Stimulated activated CD8-positive, alpha-beta memory T cell treated with anti-CD3 and anti-CD28 coated beads, Interleukin-12 subunit alpha, Interleukin-12 subunit beta, amount 100 ng/mL, for 1 hour (primary cell): ENCODE measurements at places on chromosomes 2 and 18.

DNA sequence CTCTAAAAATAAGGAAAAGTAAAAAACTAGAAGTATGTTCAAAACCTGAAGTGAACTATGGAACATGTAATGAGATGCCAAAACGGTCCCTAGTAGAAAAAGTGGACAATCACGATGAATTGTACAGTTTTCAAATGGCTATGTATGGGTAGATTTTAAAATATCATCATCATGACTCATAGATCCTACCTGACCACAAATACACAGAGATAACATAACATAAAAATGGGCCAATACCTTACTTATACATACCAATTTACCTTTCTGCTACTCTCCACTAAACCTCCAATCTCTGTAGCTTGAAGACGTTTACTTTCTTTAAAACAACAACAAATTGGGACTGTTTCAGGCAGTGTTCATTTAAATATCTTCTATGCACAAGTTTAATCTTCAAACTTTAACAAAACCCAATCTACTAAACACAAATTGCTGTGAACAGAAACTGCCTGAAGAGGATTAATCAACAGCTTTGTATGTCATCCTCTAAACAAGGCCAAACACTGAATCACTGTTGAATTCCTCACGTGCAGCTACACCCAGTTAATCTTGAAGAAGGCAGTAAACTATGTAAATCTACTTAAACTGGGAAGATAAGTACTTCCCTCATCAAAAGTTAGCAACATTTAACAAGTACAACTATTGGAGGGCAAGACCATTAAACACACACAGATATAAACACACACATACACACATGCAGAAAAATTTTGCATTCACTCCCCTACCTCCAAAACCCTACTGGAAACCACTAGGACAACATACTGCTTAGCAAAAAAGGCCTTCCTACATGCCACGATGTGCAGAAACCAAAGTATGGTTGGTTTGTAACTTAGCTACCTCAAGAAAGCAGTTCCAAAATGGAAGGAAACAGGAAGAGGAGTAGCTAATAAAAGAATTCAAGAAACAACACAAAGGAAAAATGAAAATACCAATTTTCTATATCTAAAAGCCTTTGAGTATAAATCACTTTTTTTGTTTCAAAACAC, 90.3 kb downstream of the RBMS1 start:
- no peak for DNase-seq

- DNase-seq = no peak
Observed at GRCh38 chr2:26709323-26710110, 17.0 kb downstream of the KCNK3 start.

- no peak for DNase-seq
Observed at GRCh38 chr2:19360266-19360965, 2.0 kb upstream of the OSR1 start.

DNA sequence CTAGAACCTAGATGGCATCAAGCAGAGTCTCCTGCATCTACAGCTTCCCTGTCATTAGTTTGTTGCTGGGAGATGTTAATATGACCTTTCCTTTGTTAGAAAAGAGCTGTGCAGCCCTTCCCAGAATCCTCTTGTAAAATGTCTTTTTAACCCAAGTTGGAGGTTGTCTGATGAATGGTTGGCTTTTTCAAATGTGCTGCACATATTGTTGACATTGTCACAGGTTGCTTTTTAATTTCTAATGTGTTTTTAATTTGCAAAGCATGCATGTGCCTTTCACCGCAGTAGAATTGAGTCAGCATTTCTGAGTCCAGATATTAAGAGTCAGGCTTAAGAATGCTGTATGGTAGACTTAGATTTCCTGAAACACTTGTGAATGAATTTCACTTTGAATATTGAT, 120.8 kb downstream of the GREB1L start:
- no peak for DNase-seq

DNA sequence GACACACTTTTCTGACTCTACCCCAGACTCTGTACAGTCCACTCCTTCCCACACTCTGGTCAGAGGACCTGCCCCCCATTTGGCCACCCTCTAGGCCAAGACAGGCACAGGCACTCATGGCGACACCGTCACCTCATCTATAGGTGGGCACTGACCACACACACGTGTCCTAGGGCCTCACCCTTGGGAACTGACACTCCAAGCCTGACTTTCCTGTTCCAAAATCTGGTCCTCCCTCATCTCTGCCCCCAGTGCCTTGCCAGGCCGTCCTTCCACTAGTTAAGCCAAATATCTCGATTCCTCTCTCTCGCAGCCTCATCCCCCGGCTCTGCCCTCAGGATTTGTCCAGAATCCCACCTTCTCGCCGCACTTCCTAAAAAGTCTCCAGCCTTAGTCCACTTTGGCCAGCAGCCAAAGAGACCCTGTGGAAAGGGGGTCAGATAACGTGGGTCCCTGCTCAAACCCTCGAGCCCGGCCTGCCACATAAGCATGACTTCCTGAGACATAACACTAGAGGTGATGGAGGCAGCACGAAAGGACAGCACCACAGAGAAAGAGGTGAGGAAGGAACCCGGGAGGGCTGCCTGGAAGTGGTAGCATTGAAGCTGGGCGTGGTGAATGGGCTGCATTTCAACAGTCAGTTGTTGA, 105.8 kb upstream of the OTOS start:
- no peak for DNase-seq

DNA sequence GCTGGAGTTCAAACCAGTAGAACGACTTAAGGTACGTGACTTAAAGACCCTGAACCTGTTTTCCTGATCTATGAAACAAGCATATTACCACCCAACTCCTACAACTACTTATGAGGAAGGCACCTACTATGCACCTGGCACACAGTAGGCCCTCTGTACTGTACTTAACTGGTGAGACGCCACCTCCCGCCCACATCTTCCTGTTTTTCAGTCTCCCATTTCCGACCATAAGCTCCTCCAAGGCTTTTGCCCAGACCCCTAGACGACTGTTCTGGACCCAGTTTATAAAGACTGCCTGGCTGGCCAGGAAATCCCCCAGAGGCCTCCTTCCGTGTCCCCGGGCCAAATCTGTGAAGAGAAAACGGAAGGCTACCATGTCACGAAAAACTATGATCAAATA, 1.5 kb downstream of the GALNT14 start:
- DNase-seq = no peak

GRCh38 chr2:160494201-160494644, 616 bp upstream of the RBMS1 start:
- no peak for DNase-seq

GRCh38 chr2:14773696-14774095, 141.2 kb downstream of the LRATD1 start:
- no peak for DNase-seq

GRCh38 chr2:171173087-171173486, 12.4 kb upstream of the TLK1 start:
- no peak for DNase-seq

DNA sequence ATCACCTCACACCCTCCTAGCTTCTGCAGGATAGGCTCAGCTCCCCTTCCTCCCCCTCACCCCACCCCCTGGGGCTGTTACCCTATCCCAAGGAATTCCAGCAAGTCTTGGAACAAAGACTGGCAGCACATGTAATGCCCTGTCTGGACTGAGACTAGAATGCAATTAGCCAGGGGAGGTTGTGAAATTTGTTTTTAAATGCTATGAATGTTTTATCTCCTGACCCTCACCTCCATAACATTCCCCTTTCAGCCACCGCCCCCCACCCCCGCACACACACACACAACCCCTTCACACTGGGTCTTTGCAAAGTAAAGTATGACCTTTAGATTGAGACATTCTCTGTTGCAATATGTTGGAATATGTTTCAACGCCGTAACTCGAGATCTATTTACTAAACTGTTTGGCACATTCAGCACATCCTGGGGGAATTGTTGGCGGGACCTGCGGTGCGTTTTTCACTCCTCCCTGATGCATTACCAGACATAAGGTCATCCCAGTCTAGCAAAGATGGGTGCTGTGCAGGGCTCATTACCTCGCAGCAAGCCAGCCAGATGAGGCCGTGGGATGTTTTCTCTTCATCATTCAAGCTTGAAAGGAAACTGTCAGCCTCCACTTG, 290.7 kb upstream of the SLC14A2 start:
- no peak for DNase-seq

- DNase-seq = no peak
Observed at GRCh38 chr2:156156580-156156979, 175.9 kb downstream of the NR4A2 start.

GRCh38 chr18:10262566-10262965, 191.9 kb upstream of the APCDD1 start:
- DNase-seq = no peak

- peak; percentile 6 for DNase-seq
Observed at GRCh38 chr18:56702946-56703345, 51.8 kb downstream of the WDR7 start.

DNA sequence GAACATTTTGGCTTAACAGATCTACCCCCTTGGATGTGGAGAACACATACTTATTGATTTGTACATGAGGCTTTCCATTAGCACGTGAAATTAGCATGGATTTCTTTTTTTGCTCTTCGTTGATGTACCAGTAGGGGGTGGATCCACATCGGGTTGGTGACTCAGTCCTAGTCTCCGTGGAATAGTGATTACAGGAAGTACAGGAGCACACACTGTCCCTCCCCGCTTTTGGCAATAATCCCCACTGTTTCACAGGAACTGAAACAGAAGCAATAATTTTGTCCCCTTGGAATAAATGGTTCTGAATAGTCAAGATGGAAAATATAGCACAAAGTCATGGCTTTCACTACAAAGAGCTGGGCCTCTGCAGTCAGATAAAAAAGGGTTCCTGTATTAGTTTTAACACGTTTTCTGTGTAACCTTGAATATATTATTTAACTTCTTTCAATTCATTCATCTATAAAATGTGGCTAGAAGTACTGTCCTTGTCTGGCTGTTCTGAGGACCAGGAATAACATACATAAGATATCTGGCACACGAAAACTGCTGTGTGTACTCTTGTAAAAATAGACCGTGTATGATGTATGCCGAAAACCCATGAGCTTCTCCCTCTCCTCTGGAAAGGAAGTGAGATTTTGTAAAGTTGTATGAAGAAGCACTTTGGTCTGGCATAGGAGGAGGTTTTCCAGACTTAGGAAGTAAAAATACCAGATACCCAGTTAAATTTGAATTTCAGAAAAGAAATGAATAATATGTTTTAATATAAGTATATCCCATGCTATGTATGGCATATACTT, 229.2 kb downstream of the GALR1 start:
- DNase-seq = no peak

DNA sequence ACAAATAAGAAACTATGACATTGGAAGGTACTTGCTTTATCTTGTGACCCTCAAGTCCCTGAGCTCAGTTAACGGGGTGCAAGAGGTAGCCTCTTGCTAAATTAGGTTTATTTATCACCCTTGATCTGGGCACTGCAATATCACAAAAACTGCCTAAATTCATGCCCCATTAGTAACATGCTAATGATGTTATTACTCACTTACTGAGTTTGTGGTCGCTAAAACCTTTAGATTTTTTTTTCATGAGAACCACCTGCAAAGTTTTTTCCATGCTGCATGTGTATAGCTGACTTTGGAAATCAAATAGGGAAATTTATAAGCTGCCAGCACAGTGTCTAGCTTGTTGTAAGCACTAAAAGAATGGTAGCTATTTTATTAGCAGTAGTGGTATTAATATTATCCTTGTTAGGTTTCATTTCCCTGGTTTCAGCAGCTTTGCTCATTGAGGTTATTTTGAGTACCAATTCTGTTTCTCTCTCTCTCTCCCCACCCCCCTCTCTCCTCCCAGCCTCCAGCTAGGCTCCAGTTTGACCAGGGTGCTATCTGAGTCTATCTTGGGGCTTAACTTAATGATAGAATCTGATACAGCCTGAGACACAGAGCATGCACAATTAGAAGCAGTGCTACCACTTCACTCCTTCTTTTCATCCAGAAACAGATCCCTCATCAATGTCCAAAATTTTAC, 88.7 kb upstream of the ATP8B1 start:
- no peak for DNase-seq

- no peak for DNase-seq
Observed at GRCh38 chr2:47288864-47289263, 114.1 kb upstream of the MSH2 start.

DNA sequence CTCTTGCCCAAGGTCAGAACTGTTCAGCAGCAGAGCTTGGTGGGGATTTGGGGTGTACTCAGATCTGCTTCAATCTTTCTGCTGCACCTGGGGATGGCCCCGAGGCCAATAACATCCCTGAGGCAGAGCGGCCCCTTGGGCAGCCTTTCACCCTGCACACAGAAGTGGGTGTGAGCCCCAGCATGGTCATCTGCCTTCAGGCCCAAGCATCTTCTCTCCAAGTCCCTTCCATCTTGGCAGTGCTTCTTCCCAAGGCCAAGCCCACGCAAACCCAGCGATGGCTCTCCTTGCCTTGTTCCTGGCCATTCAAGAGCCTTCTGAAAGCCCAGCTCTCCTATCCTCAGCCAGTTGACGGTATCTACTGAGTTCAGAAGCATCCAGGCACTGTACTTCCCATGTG, 172.9 kb downstream of the INHBB start:
- no peak for DNase-seq

DNA sequence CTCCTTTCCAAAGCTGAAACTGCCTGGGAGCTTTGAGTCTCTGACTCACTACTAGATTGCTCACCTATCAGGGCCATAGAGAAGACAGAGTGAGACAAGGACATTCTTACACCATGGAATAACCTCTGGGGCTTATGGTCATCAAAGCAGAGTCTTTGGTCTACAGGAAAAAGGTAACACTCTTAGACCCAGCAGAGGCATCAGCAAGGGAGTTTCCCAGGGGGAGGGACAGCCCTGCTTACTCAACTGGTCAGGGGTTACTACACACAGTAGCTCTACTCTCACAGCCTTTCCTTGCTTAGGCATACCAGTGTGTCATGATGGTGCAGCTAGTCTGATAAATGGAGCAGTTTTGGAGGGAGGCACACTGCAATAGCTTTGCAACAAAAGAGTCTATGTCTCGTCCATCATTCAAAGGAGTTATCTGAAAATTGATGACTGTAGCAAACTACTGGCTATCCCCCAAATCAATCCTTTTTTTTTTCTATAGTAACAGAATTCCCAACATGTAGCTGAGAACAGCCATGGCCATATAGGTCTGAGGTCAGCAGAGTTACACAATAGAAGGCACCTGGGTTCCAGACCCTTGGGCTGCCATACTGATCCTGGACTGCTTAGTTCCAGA, 22.4 kb upstream of the CD28 start:
- no peak for DNase-seq

DNA sequence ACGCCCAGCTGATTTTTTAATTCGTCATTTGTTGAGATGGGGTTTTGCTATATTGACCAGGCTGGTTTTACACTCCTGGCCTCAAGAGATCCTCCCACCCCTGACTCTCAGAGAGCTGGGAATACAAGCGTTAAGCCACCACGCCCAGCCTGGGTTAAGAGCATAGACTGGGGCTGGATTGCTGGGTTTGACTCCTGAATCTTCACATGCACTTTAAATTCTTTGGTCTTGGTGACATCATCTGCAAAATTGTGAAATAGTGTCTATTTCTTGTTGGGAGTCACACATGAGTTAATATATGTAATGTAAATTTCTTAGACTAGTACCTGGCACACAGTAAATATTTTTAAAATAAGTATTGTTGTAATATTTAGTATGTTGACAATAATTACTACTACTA, 257.4 kb downstream of the DOK6 start:
- DNase-seq = no peak

- no peak for DNase-seq
Observed at GRCh38 chr2:171480908-171481307, 41.4 kb upstream of the CYBRD1 start.

- DNase-seq = no peak
Observed at GRCh38 chr2:16407358-16407757, 258.3 kb downstream of the CYRIA start.

- DNase-seq = no peak
Observed at GRCh38 chr2:105557021-105557920, 158.4 kb upstream of the FHL2 start.
